Activated naive CD4-positive, alpha-beta T cell treated with anti-CD3 and anti-CD28 coated beads, Interleukin-2, amount 10 ng/mL, durations not matched to agents 7 days and 5 days (primary cell): ENCODE measurements at places on chromosomes 13 and 19.

DNA sequence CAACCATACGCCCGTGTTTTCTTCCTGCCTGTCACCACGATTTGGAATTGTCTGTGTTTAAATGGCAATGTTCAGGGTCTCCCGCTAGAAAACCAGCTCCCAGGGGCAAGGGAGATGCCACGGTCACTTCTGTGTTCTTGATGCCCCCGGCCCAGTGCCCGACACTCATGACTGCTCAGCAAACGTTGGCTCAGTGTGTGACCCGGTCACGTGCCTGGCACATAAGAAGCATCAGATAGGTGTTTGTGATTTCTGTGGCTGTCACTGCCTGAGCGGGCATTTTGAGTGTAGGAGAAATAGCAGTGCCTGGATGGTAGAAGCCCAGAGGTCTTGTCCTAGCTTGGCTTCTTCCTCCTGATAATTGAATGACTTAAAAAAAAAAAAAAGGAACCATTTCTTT lies 15.5 kb downstream of the HDGFL2 start:
- no peak for DNase-seq

GRCh38 chr19:1810439-1811160 lies 1.5 kb downstream of the ATP8B3 start:
- DNase-seq = no peak

DNA sequence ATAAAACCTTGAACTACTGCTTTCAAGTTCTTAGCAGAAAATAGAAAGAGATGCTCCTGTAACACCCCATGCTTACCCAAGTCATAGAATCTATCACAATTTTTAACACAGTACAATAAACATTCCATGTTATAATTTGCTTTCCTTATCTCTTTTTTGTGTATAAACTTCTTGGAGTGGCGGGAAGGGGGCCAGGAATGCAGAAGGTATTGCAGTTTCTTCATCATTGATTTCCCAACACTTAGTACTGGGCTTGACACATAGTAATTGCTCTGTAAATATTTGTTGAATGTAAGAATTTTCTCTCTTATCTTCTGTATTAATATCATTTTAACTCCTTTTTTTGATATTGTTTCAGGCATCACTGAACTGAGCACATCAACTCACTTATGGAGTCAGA lies 535.8 kb downstream of the KCTD12 start:
- no peak for DNase-seq

DNA sequence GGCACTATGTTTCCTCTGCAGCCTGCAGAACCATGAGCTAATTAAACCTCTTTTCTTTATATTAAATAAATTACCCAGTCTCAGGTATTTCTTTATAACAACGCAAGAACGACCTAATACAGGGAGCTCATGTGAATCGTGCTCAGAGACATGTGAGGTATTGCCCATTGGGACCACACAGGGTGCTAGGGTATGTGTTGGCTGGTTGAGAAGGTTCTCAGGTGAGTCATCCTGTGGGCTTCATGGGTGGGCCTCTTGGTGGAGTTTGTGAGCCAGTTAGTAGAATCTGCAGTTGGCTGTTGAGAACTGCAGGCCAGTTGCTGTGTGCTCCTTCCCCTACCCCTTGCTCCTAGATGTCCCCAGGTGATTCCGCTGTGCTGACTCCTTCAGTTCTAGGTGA lies 163.0 kb downstream of the HS6ST3 start:
- DNase-seq = no peak

GRCh38 chr13:113876346-113877148 lies 12.7 kb upstream of the GAS6 start:
- no peak for DNase-seq

DNA sequence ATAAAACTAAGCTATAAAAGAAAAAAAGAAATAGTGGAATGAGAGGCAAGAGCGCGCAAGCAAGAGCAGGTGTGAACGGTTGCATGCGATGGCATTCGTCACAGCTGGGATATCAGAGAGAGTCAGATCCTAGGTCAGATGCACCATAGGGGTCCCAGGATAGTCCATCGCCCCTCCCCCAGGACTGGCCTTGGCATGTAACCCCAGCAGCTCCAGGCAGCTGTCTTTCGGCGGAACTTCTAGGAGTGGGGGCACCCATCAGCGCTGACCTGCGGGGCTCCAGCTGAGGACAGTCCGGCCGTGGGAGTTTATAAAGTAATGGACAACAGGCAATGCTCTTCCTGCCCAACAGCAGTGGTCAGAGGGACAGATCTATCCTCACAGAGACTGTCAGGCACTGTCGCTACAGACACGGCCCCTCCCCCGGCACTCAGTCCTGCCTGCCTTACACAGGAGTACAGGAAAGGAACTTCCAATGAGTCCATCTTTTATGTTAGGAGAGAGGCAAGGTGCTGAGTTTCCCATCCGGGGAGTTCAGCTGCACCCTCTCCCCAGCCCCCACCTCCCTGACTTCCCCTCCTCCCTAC lies 1.4 kb downstream of the SIAH3 start:
- no peak for DNase-seq

- DNase-seq = peak; percentile 92
Measured at GRCh38 chr19:42279902-42280814, 11.1 kb downstream of the CIC start.

DNA sequence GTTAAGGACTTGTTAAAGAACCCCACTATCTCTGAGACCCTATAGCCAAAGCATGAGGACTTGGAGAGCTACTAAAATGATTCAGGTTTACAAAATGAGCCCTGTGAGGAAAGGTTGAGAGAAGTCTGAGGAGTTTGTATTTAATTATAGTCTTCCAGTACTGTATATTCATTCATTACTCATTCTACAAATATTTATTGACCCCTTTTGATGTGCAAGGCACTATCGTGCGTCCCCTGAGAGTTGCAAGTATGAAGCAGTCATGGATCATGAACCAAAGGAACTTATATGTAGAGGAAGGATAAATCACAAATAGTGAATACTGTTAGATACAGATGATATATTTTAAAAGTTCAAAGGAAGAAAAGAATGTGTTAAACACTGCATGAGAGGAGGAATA lies 84.4 kb downstream of the DNAJC15 start:
- no peak for DNase-seq

GRCh38 chr13:110156301-110157049 lies 150.5 kb downstream of the COL4A1 start:
- DNase-seq = no peak

- DNase-seq = no peak
Measured at GRCh38 chr13:42715909-42716308, 65.5 kb upstream of the FAM216B start.

DNA sequence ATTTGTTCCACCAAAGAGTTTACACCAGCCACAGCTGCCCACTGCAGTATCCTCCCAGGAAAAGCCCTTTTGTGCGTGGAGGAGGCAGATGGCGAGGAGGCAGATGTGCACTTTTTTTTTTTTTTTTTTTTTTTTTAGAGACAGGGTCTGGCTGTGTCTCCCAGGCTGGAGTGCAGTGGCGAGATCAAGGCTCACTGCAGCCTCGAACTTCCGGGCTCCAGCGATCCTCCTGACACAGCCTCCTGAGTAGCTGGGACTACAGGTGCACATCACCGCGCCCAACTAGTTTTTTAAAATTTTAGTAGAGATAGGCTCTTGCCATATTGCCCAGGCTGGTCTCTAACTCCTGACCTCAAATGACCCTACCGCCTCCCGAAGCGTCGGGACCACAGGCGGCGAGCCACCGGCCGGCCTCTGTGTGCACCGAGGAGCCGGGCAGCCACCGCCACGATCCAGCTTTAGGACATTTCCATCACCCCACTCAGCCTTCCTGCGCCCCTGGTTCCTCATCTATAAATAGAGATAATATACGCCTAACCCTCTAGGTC lies 563 bp upstream of the PDCD5 start:
- DNase-seq = no peak

DNA sequence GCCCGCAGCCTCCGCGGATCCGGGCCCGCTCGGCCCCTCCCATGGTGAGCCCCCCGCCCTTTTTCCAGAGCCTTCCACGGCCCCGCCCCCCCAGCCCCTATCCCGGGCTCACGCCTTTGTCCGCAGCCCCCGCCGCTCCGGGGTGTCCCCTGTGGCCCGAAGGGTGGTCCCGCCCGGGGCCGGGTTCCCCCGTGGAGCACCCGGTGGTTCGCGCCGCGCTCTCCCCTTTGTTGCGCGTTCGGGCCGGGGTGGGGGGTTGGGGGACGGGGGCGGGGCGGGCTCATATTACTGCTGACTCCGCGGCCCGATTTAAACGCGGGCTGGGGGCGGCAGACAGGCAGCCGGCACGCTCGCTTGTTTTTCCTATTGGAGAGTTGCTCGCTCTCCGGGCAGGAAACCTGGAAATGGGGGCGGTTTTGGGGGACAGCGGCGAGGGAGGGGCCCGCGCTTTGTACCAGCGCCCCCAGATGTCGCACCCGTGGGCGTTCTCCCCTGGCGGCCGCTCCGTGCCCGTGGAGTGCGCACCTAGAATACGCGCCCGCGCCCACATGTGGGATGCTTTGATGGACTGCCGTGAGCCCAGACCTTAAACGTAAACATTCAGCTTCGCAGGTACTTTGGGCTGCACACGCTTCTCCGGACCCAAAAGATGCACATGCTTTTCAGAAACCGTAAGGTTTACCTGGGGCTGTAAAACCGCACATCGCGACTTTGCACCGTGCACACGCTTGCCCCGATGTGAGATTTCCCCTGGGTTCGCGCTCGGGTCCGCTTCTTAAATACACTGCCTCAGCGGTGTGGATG lies 699 bp downstream of the PTOV1 start:
- DNase-seq = peak; percentile 58

DNA sequence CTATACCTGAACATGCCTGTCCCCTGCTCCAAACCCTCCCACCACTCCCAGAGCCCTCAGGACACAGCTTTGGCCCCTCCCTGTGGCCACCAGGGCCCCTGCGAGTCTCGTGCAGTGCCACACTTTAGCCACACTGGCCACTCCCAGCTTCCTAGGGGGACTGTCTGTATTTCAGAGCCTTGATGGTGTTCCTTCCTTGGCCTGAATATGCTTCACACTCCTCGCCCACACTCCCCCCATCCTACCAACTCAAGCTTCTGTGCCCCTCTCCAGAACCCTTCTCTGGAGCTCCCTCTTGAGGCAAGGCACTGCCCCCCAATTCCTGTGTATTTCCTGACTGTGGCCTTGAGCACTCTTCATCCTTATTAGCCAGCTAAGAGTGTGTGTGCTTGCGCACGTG lies 80.2 kb downstream of the DPF1 start:
- no peak for DNase-seq

GRCh38 chr19:55603581-55604292 lies 1.7 kb upstream of the ZNF865 start:
- DNase-seq = no peak

GRCh38 chr13:50518781-50519201 lies 324.7 kb downstream of the DLEU7 start:
- no peak for DNase-seq

DNA sequence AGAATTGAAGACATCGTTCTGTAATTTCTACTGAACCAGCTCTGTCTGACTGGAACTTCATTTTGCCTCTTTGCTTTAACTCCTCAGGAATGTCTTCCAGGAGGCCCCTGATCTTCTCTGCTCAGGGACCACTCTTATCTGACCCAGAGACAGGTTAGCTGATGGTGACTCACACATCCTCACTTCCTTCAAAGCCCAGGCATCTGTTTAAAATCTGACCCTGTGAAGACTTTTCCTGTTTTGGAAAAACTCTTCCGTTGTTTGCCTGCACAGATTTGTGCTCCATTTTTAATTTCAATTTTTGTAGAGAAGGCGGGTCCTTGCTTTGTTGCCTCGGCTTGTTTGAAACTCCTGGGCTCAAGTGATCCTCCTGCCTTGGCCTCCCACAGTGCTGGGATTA lies 1.6 kb downstream of the ARL11 start:
- no peak for DNase-seq

DNA sequence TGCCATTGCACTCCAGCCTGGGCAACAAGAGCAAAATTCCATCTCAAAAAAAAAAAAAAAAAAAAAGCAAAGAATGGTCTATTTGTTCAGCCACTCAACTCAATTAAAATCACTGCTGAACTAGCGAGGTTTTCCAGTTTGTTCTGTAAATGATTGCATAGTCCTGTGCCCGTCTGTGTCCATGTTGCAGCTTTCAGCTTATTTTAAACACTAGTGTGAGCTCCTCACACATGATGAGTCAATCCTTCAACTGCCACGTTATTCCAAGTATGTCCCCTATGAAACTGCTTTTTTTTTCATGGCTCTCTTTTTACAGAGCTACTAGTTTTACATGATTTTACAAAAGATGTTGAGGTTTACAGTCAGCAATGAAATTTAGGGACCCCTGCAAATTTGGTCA lies 12.2 kb downstream of the SUGP2 start:
- DNase-seq = no peak

DNA sequence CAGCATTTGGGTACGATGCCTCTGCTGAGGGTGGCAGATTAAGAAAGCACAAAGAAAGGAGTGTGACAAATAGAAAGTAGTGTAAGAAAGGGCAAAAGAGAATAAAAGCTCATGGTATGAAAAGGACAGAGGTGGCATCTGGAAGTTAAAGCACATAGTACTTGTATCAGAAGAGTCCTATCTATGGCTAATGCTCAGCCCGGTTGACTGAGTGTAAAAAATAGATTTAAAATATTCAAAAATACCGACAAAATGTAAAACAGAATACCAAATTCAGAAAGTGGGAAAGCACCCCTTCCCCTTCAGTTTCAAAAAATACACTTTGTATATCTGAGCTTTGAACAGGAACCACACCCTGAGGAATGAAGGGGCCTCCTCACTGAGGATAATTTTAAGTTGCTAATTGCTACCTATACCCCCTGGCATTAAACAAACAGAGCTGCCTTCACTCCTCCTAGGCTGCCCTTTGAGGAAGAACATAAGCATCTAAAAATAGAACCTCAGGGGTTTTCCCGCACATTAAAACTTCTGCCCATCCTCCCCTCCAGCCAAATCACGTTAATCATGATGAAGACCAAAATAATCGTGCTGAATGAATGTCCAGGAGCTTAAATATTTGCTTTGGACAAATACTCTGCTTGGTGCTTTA lies 43.3 kb downstream of the DLEU7 start:
- DNase-seq = no peak

- DNase-seq = no peak
Measured at GRCh38 chr19:53882391-53883050, 524 bp downstream of the PRKCG start.

DNA sequence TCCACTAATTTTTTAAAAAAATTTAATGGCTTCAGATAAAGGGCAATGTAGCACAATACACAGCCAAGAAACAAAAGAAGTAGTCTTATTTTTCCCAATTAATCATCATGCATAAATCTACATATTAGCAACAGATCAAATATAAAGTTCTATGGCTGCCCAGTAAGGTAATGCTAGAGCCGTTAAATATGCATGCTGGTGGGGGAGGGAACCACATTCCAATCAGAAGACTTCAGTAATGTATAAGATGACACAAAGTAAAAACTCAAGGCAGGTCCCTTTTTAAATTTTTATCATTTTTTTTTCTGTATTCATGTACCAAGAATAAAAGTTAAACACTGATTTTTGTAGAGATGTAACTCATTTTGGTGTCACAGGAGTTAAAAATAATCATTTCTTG lies 62.0 kb downstream of the MPHOSPH8 start:
- no peak for DNase-seq

DNA sequence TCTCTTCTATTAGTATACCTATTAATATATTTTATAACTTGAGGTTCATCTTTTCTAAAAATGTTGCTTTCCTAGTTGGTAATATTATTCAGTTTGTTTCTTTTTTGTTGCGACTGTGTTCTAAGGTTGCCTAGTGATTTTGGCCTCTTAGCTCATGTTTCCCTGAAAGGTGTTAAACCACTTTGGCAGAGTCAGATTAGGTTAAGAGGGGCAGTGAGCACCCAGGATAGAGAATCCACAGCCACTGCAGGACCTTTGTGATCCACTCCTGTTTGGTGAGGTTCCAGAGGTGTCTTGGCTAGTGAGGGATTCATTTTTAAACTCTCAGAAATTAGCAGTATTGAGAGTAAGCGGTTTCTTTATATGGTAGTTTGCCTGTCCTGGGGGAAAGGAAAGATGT lies 14.9 kb upstream of the GPR18 start:
- DNase-seq = no peak
